ENCODE measurements at places on chromosomes 7 and 10.

GRCh38 chr7:157043745-157044144 is 33.3 kb upstream of the MNX1 start:
- no peak for DNase-seq

DNA sequence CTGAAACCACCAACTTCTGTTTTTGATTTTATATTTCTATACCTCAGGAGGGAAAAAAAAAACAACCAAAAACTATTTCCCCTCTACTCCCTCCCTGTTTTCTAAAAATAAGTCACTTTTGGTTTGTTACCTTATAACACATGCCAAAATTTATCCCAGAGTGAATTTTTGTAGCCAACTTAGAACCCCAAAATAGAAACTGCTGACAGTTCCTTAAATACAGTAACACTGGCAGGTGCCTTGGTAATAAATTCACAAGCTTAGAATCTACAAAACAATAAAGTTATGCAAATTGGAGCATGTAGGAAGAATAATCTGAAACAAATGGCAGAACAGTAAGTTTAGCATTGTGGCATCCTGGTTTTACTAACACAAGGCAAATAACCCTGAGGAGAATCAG is 165.0 kb upstream of the HDAC9 start:
- DNase-seq = no peak

- DNase-seq = no peak
Observed at GRCh38 chr7:112453505-112454171, 3.4 kb downstream of the IFRD1 start.

- DNase-seq = no peak
Observed at GRCh38 chr7:25559581-25560367, 331.5 kb upstream of the NPVF start.

DNA sequence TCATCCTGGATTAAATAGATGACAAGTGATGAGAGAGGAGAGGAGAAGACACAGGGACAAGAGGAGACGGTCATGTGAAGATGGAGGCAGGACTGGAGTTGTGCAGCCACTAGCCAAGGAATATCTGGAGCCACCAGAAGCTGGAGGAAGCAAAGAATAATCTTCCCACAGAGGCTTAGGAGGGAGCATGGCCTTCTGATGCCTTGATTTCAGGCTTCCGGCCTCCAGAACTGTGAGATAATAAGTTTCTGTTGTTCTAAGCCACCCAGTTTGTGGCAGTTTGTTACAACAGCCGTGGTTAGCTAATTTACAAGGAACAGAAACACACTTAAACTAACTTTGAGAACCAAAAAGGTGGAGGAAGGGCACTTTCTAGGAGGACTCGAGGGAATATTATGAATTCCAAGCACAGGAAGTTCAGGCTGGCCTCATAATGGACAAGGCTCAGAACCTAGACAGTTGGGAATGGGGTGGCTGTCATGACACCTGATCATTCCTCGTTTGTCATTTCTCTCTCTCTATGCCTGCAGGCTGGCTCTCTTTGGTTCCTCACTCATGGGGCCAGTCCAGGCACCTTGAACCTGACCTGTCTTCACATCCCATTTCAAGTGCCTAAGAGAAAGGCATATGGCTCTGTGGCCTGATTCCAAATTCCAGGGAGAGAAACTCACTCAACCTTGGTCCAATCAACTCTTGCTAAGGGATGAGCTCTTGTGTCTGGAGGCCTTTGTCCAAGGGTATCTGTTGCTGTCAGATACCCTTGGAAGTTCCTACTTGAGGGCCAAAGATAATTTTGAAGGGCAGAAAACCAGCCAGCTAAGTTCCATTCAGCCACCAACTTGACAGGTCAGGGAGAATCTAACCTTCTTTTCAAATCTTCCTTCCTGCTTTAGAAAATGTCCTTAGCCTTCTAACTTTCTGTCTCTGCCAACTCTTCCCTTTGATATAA is 33.5 kb upstream of the PDZD8 start:
- DNase-seq = no peak

DNA sequence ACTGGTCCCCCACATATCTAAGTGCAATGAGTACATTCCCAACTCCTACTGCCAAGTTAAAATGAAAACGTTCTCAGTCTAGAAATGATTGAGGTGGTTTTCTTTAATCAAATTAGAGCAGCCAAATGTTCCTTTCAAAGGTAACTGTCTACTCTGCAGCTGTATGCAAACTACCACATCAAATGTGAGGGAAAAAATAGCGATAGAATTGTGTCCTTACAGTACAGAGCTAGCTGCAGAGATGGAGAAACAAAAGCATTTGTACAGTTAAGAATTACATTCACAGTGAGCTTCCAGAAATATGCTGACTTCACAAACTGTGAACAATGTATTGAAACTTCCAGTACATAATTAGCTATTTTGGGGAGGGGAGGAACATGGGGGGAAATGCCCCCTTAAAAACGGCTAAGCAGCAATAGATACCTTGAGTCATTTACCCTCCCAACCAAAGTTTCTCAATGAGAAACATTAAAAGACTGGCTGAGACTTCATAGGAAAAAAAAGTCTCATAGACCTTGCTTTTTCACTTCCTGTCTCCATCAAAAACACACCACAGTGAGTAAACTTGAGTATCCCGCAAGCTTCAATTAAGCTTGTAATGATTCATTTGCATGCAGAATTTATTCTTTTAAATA is 22.9 kb downstream of the CDK6 start:
- DNase-seq = no peak

- peak; percentile 53 for DNase-seq
Observed at GRCh38 chr7:93228302-93228701, 2.0 kb upstream of the HEPACAM2 start.

DNA sequence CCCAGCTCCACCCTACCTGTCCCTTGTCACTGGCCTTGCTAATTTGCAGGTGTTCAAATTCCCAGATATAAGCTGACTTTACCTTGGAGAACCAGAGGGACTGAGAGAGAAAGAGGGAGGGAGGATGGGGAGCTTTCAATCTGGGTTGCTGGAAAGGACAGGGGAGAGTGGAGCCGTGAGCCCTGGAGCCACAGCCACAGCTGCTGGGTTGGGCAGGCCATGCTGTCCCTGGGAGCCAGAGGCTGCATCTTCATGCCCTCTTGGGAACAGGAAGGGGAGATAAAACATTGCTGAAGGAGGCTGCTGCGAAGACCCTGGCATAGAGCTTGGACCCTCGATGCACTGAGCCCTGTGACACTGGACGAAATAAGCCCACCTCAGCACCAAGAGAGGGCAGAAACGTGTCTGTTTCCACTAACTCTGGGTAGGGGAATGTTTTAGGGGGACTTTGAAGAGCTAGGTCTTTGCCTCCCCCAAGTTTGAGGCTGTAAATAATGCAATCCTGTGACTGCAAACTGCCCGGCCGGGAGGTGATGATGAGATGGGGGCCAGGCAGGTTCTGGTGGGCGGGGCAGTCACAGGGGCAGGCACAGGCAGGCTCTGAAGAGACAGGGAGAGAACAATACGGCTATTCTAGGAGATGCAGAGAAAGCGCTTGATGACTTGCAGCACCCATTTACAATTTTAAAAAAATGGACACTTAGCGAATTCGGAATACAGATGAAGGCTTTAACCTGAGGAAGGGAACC is 5.8 kb upstream of the JAKMIP3 start:
- no peak for DNase-seq

DNA sequence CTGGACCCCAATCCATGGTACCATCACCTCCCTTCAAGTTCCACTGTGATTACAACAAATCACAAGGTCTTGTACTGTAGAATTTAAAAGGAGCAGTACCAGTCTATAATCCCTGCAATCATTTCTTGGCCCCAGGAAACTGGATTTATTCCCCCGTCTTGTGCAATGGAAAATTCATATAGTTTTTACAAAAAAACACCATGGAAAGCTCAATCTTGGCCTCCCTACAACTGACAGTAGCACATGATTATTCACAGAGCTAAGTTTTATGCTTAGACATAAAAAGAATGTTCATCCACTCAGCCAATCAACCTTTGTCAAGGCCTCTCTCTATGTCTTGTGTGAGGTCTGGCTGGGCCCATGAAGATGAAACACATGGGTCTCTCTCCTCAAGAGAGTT is 10.2 kb downstream of the DGKI start:
- no peak for DNase-seq

- DNase-seq = no peak
Observed at GRCh38 chr10:43408331-43408709, 666 bp downstream of the HNRNPF start.

DNA sequence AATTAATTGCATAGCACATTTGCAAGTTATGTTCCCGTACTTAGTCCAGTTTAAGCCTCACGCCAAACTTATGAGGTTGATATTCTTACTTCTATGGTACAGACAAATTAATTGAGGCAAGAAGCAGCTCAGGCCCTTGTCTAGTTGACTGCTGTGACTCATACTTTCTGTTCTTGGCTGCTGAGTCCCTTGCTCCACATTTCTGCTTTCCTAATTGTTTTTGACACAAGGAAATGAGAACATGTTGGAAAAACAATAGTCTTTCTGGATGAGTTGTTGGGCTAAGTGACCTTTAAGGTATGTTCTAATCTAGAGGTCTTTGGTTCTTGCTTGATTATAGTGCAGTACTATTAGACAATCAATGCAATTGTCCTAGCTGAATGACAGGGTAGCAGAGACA is 331.8 kb downstream of the NRG3 start:
- no peak for DNase-seq

DNA sequence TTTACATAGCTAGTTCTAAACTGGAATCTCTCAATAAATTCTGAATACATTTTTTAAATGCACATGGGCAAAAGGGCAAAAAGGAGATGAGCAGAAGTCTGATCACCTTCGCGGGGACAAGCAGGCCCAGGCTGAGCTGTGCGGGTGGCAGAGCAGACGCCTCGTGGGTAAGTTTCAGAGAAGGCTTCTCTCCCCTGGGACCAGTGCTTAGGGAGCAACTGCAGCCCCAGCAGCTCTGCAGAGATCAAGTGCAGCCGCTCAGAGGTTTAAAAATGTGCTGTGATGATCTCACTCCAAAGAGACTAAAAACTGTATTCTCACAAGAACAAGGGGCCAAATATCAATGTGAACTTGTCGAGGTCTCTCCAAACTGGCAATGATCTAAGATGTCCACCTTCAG is 264.3 kb upstream of the RNF32 start:
- DNase-seq = no peak

GRCh38 chr10:70843776-70844489 is 28.2 kb downstream of the SGPL1 start:
- DNase-seq = no peak

- no peak for DNase-seq
Observed at GRCh38 chr10:120580918-120581895, 124.2 kb downstream of the PLPP4 start.

DNA sequence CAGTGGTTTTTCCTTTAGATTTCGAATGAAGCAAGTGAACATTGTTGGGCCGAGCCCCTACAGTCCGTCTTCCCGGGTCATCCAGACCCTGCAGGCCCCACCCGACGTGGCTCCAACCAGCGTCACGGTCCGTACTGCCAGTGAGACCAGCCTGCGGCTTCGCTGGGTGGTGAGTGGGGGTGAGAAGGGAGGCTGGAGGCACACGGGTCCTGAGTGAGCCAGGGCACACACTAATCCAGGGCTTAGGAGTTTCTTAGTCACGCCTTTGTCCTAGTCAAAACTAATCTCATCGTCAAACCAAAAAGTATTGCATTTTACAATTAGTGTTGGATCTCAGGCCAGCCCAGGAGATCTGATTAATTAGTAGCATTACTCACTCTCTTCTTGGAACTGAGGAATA is 568.8 kb upstream of the FOXK1 start:
- DNase-seq = no peak

DNA sequence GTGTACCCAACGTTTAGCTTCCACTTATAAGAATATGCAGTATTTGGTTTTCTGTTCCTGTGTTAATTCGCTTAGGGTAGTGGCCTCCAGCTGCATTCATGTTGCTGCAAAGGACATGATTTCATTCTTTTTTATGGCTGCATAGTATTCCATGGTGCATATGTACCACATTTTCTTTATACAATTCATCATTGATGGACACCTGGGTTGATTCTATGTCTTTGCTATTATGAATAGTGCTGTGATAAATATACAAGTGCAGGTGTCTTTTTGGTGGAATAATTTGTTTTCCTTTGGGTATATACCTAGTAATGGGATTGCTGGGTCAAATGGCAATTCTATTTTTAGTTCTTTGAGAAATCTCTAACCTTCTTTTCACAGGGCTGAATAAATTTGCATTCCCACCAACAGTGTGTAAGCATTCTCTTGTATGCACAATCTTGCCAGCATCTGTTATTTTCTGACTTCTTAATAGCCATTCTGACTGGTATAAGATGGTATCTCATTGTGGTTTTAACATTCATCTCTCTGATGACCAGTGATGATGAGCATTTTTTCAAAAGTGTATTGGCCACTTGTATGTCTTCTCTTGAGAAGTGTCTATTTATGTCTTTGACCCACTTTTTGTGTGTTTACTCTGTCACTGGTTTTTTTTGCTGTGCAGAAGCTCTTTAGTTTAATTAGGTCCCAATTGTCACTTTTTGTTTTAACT is 72.5 kb upstream of the CC2D2B start:
- no peak for DNase-seq

GRCh38 chr7:151773797-151774196 is 103.1 kb downstream of the PRKAG2 start:
- DNase-seq = no peak

- DNase-seq = no peak
Observed at GRCh38 chr10:78002541-78003288, 26.6 kb downstream of the POLR3A start.

GRCh38 chr10:128468462-128468861 is 342.2 kb upstream of the MKI67 start:
- no peak for DNase-seq

DNA sequence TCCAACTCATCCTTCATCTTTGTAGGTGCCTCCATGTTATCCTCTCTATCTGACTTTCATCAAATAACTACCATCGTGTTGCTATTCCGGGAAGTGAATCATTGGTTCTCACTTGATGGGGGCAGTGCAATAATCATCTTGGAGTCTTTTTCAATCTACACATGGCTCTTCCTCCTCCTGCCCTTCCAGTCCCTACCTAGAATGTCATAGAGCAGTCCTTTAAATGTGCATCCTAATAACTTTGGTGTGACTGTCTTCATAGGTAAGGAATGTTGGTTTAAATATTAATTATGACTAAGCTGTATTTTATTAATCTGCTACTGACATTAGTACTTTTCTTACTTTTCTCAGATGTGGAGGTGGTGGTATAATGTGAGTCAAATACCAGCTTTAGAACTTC is 8.4 kb upstream of the CDK14 start:
- DNase-seq = no peak

DNA sequence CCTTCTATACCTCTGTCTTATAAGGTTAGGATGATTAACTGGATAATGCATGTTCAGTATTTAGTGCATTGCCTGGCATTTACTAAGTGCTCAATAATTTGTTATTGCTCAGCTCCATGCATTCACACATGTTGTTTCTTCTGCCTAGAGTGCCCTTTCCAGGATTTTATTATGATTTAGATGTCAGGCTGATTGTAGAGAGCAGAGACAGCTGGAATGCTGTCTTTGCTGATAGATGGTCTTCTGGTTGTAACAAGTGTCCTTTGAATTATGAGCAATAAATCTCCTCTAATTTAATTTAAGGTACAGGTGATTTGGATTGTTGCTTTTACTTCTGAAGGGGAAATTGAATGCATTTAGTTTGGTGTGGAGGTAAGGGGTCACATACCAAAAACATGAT is 548.0 kb downstream of the MAGI2 start:
- DNase-seq = no peak
